ENCODE measurements at places on chromosomes 12 and 14.

DNA sequence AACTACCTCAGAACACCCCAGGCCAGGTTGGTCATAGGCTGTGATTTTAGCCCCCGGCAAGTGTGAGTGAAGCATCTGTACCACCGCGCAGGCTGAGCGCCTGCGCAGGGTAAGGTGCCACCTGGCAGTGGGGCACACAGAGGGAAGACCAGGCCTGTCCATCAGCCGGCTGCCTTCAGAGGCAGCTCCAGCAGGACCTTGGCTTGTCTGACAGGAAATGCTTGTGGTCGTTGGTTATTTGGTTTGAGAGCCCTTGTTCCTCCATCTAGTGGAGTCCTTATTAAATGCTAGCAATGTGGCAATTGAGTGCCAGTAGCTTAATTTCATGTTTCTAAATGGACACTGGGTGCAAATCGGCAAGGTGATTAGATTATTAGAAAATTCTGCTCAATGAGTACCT is 27.5 kb downstream of the SLC25A29 start:
- DNase-seq, result no peak

DNA sequence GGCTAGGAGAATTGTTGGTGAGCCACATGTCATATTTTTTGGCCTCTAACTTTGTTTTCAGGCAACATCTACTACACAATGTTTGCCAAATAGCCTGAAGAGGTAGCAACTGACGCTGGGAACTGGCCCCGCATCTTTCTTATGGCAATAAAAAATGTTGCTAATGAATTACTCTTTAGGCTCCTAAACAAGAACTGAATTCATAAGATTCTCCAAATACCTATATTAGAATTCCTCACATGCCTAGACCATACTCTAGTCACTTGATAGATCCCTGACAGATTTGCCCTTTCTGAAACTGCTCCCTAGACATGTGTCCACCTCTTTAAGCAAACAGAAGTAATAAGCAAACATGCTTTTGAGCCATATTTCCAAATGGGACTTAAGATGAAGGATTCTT is 209.0 kb upstream of the ATXN7L3B start:
- no peak for DNase-seq

DNA sequence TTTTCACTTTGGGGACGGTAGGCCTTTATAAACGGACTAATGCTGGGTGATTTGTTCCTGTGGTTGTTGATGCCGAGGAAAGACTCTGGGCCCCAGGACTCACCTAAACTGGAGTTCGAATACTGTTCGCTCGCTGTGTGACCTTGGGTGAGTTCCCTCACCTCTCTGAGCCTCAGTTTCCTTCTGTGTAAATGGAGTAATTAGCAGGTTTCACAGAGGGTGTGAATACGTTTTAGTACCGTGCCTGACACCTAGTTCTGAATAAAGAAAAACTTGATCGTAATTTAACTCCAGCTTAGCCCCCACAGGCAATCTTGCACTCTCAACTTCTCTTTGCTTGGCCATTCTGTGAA is 505 bp downstream of the UBE3B start:
- DNase-seq, result no peak

GRCh38 chr14:50734950-50735695 is 67.0 kb upstream of the SAV1 start:
- DNase-seq, result no peak

GRCh38 chr14:35435177-35435576 is 30.6 kb upstream of the NFKBIA start:
- DNase-seq, result no peak

DNA sequence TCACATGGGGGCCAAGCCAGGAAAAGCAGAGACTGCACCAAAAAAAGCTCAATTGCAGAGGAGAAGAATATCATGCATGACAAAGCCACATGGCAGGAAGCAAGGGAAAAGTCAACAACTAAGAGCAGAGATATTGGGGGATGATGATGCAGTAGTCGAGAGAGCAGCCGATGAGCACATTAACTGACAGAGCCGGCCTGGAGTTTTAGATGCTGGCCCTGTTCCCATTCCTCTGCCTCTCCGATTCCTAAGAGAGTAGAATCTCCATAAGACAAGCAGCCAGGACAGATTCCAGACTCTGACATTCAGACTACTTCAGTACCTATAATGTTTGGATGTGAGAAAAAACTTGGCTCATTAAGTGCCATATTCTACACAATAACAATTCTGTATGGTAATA is 155.9 kb downstream of the KCNH5 start:
- DNase-seq, result no peak

- DNase-seq, result no peak
Observed at GRCh38 chr14:21352587-21352986, 31.2 kb downstream of the SUPT16H start.

DNA sequence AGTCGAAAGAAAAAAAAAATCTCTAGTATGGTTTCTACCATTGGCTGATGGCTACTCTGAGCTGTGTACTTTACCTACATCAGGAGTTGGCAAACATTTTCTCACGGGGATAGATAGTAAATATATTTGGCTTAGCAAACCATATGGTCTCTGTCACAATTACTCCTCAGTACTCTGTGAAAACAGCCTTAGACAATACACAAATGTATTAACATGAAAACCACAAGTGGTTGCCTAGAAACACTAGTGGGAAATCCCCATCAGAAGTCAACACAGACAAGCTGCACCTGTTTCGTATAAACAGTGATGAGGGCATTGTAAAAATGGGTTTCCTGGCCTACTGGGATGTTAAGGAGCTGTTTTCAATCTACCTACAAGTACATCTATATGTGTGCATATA is 84.6 kb upstream of the NAV3 start:
- peak; percentile 96 for DNase-seq

DNA sequence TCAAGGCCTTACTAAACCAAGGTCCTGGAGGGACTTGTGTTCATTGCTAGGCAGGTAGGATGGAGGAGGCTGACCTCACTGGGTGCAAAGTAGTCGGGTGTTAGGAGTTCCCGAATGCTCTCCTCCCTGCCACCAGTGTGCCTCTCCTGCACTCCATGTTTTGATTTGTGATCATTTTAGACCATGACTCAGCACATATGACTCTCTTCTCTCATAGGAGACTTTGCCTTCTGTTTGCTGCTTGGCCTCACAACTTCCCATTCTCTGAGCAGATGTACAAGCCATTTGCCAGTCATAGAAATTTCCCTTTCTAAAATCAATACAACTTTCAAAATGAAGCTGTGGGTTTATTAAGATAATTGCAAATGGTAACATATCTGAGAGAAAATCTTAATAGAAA is 46.6 kb upstream of the LRIG3 start:
- no peak for DNase-seq

- no peak for DNase-seq
Observed at GRCh38 chr14:22540811-22541360, 48.1 kb downstream of the DAD1 start.

DNA sequence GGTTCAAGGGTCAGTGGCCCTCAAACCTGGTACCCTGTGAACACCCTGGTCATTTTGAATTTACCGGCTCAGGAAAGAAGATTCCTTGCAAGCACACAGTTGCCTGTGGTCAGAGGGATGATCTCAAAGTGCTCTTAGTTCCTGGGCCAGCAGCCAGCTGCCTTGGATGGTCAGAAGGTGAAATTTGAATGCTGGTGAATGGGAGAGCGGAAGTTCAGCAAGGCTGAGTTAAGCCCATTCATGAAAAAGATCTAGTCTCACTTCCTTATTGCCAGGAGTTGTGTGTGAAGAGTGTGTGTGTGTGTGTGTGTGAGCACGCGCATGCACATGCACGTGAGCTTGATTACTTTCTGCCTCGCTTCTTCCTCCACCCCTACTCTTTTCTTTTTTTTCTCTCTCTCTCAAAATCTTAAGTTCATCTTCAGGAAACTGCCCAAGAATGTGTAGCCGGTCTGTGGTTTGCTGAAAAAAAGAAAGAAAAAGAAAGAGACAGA is 155.5 kb upstream of the CCND2 start:
- DNase-seq, result no peak

DNA sequence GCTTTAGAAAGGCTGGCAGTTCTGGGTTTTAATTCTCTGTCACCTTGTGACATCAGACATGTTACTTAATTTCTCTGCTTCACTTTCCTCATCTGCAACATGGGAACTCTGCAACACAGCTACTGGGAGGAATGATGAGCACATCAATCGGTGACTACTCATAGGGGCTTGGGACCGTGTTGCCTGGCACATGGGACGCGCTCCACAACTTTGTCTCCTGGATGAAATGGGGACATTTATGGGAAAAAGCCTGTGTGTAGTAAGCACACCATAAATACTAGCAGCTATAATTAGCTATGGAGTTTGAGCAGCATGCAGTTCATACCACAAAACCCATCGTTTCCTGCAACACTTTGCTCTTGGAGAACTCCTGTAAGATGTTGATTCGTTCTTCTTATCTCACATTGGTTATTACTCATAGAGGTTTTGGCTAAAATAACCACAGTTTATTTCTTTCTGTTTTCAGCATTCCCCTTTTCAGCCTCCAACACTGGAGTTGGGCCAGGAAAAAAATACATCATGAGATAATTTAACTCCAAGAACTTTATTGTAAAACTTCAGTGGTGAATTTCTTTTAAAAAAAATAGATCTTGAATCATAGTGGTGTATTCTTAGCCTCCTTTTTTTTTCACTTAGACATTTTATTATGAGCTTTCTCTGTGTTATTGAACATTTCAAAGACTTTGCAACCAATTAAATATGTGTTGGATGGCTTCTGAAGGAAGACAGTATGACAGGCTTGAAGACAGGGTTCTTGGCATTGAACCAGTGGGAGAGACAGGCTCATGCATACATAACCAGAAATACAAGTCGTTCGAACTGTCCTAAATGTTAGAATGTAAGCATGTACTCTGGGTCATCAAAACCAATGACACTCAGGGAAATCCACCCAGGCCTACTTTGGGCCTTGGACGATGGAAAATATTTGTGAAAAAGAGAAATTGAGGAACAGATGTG is 72.7 kb downstream of the RIN3 start:
- DNase-seq, result no peak

DNA sequence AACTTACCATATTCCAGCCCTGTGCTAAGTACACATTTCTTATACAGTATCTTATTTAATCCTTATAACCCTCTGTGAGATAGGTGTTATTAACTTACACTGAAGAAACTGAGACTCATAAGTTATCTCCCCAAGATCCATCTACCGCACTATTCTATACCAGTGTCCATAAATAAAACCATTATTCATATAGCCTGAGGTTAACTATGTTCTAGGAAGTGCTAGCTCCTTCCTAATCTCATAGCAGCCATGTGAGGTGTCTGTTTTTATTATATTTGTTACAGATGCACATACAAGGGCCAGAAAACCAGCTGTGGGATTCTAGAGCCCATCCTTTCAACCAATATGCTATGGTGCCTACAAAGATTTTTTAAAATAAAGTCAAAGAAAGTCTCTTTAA is 100.3 kb upstream of the RAP1B start:
- DNase-seq, result no peak

DNA sequence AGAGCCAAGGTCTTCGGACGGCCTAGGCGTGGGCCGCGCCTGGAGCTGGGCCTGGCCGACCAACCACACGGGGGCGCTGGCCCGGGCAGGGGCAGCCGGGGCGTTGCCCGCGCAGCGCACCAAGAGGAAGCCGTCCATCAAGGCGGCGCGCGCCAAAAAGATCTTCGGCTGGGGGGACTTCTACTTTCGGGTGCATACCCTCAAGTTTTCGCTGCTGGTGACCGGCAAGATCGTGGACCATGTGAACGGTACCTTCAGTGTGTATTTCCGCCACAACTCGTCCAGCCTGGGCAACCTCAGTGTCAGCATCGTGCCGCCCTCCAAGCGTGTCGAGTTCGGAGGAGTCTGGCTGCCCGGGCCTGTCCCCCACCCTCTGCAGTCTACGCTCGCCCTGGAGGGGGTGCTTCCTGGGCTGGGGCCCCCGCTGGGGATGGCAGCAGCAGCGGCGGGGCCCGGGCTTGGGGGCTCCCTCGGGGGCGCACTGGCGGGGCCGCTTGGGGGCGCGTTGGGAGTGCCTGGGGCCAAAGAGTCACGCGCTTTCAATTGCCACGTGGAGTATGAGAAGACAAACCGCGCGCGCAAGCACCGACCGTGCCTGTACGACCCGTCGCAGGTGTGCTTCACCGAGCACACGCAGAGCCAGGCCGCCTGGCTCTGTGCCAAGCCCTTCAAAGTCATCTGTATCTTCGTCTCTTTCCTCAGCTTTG is 4.4 kb upstream of the SHMT2 start:
- DNase-seq, result no peak

DNA sequence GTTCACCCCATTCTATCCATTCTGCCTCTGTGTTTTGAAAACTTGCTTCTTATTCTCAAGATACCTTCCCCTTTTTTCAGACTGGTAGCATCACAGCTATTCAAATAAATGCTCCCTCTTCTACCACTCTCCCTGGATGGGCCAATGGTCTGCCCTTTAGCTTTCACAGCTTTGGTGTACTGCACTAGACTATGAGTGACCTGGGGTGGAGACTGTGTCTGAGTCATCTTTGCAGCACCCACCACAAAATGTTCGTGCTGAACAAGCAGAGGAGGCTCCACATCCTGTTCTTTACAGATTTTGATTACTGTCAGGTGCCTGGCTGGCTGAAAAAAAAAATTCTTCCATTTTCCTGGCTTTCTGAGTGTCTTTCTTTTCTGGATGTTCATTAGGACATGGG is 1104.1 kb upstream of the TMEM132C start:
- DNase-seq, result no peak

DNA sequence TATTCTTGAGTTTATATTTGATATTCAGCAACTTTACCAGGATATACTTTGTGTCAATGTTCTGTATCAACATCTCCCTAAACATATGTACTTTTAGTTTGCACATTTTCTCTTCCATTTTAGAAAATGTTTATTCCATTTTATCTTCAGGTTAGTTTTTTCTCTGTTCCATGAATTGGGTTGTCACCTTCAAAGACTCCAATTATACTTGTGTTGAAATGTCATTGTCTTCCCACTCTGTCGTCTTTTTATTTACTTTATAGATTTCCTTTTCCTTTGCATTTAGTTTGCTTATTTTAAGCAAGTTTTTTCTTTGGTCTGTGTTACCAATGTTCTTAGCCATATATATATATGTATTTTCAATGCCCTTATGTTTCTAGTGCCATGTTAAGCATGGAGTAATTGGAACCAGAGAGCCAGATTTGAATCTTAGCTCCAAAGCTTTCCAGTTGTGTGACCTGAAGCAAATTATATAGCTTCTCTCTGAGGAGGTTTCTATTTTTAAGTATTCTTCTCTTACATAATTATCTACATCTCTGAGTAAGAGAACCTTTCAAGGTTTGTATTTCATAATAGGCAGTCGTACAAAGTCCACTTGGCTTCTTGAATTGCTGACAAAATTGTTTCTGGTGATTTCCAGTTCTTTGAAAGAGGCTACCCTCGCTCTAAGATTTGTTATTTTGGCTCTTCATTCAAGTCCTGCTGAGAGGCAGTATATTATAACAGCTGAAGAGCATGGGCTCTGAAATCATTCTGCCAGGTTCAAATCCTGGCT is 85.8 kb upstream of the DYRK2 start:
- DNase-seq, result no peak

DNA sequence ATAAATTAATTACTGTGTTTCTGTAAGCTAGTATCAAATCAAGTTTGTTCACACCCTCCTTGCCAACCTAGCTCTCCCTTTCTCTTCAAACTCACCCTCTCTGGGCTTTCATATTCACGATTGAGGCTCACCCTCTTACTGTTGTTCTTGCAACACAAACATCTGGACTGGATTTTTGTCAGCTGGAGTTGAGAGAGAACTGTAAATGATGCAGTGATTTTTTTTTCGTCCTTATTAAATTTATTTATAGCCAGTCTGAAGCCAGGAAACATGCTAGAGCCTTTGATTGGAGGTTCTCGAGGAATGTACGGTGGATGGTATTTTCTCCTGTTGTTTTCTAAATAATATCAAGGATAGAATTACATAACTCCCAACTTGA is 485.1 kb downstream of the ZFP36L1 start:
- DNase-seq, result no peak

Data from NCI-H1436 treated with DMSO at 0.1 percent for 48 hours (cell line).